ENCODE measurements at places on chromosomes 5 and 9. TPM values are rescaled to one million over a fixed set of nuclear protein-coding genes. Genes with fewer than 3 reads are reported as not detected.

DNA sequence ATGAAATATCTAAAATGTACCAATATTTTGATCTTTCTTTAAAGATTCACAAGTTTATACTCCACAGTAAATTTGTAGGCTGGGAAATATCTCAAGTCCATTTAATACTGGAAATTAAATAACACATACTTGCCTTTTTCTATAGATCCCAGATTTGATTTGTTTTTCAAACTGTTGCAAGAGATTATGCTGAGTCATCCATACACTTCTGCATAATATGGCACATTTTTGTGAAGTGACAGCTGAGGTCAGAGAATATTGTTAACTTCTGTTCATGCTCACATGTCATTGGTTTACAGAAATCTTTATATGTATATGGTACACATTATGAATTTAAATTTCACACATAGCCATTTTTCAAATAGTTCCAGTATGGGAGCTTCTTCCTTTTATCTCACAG lies 1066.3 kb upstream of the NUDT12 start:
- no peak overlapping the region for H3K4me3 ChIP-seq
- no peak for DNase-seq
- H3K36me3 ChIP-seq = no peaks in the 10 kb centered on the region
- H3K27ac ChIP-seq = no peak overlapping the region
- H3K4me1 ChIP-seq = no peaks in the 10 kb centered on the region

GRCh38 chr5:2614571-2614970 lies 136.9 kb downstream of the IRX2 start:
- no peak for DNase-seq
- no peak overlapping the region for H3K27ac ChIP-seq
- no peaks in the 10 kb centered on the region for H3K27me3 ChIP-seq
- H3K4me1 ChIP-seq = no peaks in the 10 kb centered on the region
- H3K4me3 ChIP-seq = no peak overlapping the region
- no peaks in the 10 kb centered on the region for H3K36me3 ChIP-seq

- no peaks in the 10 kb centered on the region for H3K36me3 ChIP-seq
- no peak overlapping the region for H3K27ac ChIP-seq
- peaks cover 2% of the 10 kb centered on the region for H3K27me3 ChIP-seq
- no peak for DNase-seq
- no peaks in the 10 kb centered on the region for H3K4me1 ChIP-seq
These were observed 130.1 kb upstream of the EPB41L4A start for GRCh38 chr5:112549127-112549526.

DNA sequence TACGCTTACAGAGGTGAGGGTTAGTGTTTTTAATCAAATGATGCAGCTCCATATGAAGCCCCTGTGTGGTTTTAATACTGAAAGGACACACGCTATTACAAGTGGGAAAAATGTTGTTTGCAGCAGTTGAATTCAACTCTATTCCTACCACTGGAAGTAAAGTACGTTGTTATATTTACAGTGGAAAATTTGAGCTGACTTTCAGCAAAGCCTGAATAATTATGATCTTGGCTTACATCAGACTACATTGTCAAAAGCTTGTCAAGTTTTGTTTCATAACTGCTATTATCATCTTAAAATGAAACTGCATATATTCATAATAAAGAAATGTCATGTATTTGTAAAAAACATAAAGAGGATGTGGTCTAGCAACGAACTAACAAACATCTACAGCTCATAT lies 818.5 kb downstream of the SEMA5A start:
- no peaks in the 10 kb centered on the region for H3K36me3 ChIP-seq
- DNase-seq = no peak
- no peak overlapping the region for H3K4me3 ChIP-seq
- no peak overlapping the region for H3K27ac ChIP-seq

Gene BTNL8
- 0.13 TPM for polyA plus RNA-seq

Gene ZNF454
- not detected for polyA plus RNA-seq

DNA sequence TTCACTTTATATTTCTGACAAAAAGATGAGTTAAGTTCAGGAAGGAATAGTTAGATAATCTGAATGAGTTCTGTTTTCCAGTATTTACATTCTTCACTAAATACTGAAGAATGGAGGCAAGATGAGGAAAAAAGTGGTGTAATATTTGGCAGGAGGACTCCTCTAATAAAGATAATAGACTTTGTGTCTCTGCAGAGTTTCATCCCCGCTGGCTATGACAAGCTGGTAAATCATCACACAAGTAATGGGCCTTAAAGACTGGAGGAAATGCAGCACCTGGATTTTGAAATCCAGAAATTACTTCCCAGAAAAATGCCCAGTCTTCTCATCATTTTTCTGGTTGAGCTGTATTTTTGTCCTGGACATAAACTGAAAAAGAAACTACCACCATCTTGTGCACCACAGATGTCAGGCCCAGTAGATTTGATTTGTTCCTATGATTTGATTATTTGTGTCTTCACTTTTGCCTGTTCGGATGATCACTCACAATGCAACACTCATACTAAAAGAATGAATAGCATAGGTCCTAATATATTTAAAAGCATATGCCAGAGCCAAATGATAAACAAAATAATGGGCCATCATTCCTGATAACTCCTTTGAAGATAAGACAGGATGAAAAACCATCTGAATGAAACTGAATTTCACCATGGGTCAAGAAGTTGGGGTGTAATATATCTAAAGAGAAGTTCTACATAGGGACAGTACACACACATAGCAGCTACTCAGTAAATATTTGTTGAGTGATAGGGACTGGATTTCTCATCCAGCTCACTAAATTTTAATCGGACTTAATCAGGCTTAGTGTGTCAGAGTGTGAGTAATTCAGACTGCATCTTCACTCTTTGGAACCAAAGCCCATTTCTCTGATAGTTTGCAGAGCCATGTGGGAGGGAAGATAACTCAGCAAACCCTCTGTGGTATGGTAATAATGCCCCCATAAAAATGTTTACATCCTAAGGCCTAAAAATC lies 200.5 kb downstream of the HINT1 start:
- no peak overlapping the region for H3K27ac ChIP-seq
- no peak overlapping the region for H3K4me3 ChIP-seq
- no peak for DNase-seq
- H3K27me3 ChIP-seq = no peaks in the 10 kb centered on the region

Gene PCDHB8
- not detected for polyA plus RNA-seq

Gene MLLT3
- 0.76 TPM for polyA plus RNA-seq

Gene ST8SIA4
- polyA plus RNA-seq = 36.4 TPM

GRCh38 chr9:92917176-92917800 lies 30.0 kb upstream of the FGD3 start:
- H3K4me3 ChIP-seq = no peak overlapping the region
- no peaks in the 10 kb centered on the region for H3K27me3 ChIP-seq
- H3K4me1 ChIP-seq = peaks cover 17% of the 10 kb centered on the region
- H3K27ac ChIP-seq = no peak overlapping the region

DNA sequence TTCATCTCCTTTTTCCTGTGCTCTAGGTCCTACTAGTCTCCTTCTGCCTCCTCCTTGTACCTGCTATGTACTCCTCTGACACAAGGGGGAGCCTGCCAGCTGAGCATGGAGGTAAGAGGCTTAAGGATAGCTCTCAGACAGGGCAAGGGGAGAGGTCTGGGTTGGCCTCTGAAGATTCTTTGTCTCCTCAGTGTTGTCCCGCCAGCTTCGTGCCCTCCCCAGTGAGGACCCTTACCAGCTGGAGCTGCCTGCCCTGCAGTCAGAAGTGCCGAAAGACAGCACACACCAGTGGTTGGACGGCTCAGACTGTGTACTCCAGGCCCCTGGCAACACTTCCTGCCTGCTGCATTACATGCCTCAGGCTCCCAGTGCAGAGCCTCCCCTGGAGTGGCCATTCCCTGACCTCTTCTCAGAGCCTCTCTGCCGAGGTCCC lies 3.8 kb downstream of the CREB3 start:
- H3K27ac ChIP-seq = peak overlapping the region; percentile 21
- DNase-seq = peak; percentile 57
- peaks cover 58% of the 10 kb centered on the region for H3K36me3 ChIP-seq
- peaks cover 18% of the 10 kb centered on the region for H3K4me1 ChIP-seq

Gene CDH9
- not detected for polyA plus RNA-seq

DNA sequence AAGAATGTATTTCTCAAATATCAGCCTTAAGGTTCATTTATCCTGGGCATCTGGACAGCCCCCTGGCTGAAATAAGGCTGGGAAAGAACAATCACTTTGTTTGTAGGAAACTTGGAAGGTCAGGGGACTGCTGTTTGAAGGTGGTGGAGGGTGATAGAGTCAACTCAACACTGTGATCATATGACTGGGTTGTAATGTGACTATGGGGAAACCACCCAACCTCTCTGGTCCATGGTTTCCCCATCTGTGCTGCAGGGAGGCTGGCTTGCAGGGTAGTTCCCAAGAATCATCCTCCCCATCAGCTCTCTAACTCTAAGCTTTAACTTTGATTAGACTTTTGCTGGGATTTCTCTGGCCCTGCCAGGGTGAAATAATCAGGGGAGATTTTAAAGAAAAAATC lies 10.0 kb downstream of the INSYN2B start:
- no peaks in the 10 kb centered on the region for H3K4me1 ChIP-seq
- H3K4me3 ChIP-seq = no peak overlapping the region
- no peaks in the 10 kb centered on the region for H3K27me3 ChIP-seq
- DNase-seq = no peak

DNA sequence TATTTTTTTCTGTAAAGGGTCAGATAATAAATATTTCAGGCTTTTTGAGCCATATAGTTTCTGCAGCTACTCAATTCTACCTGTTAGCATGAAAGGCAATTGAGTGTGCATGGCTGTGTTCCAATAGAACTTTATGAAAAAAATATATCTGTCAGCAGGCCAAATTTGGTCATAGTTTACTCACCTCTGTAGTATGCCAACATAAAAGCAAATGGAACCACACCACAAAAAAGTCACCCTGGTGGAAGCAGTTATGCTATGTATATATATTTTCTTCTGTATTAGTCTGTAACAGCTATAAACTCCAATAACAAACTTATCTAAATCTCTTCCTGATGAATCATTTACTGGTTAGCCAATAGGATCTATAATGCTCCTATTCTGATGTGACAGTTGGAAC lies 3.4 kb downstream of the SLC38A9 start:
- H3K27me3 ChIP-seq = no peaks in the 10 kb centered on the region
- H3K4me1 ChIP-seq = peaks cover 18% of the 10 kb centered on the region
- H3K4me3 ChIP-seq = no peak overlapping the region
- peaks cover 5% of the 10 kb centered on the region for H3K36me3 ChIP-seq
- H3K27ac ChIP-seq = no peak overlapping the region
- no peak for DNase-seq

Gene SCGB3A2
- polyA plus RNA-seq = 9.3 TPM

Gene THBS4
- polyA plus RNA-seq = not detected

Gene EPB41L4A
- 0.05 TPM for polyA plus RNA-seq

DNA sequence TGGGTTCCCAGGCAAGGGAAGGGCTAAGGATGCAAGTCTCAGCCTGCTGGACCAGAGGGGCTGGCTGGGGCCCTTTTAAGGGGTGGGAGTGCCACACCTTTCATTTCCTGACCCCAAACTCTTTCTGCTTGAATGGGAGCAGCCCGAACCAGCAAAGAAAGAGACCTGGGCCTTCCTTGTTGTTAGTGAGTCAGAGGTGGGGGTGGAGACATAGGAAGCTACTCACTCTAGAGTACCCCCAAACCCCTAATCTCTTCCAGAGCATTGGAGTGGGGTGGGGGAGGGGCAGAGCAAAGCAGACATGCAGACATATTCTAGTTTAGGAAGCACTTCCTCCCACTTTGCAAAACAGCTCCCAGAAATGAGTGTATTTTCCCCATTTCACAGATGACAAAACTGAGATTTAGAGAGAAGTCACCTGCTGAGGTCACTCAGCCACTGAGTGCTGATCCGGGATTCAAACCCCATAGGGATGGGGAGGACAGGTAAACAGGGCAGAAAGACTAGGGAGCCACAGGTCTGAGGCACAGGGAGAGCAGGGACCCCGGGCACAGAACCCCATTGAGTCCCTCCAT lies 6.0 kb upstream of the AQP3 start:
- DNase-seq = no peak
- no peak overlapping the region for H3K4me3 ChIP-seq
- H3K27me3 ChIP-seq = peaks cover 2% of the 10 kb centered on the region
- H3K27ac ChIP-seq = no peak overlapping the region
- H3K4me1 ChIP-seq = no peaks in the 10 kb centered on the region
- no peaks in the 10 kb centered on the region for H3K36me3 ChIP-seq

DNA sequence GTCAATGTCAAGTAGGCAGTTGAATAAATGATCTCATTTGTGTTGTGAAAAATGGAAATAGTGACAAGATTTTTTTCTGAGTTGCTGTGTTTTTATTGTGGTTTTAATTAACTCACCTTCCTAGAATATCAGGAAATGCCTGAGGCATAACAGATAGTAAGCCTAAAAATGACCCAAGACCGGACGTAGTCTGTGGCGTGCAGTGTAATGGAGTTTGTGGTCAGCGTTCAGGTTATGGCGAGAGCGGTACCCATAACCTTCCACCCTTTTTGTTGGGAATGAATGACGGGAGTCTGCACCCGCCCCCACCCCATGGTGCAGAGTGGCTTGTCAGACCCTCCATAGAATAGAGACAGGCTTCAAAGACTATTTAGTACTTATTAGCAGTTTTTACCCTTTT lies 119.3 kb downstream of the GALNT10 start:
- H3K27ac ChIP-seq = no peak overlapping the region
- no peak overlapping the region for H3K4me3 ChIP-seq
- no peaks in the 10 kb centered on the region for H3K36me3 ChIP-seq
- H3K4me1 ChIP-seq = peaks cover 12% of the 10 kb centered on the region
- DNase-seq = no peak

GRCh38 chr9:112029921-112030444 lies 133.4 kb downstream of the UGCG start:
- H3K27ac ChIP-seq = no peak overlapping the region
- no peak overlapping the region for H3K4me3 ChIP-seq
- H3K4me1 ChIP-seq = peaks cover 19% of the 10 kb centered on the region
- peaks cover 5% of the 10 kb centered on the region for H3K36me3 ChIP-seq
- no peak for DNase-seq
- no peaks in the 10 kb centered on the region for H3K27me3 ChIP-seq

Gene IZUMO3
- not detected for polyA plus RNA-seq

Gene PLAA
- 14.7 TPM for polyA plus RNA-seq

- no peaks in the 10 kb centered on the region for H3K27me3 ChIP-seq
- H3K36me3 ChIP-seq = no peaks in the 10 kb centered on the region
- peaks cover 7% of the 10 kb centered on the region for H3K4me1 ChIP-seq
- no peak overlapping the region for H3K4me3 ChIP-seq
- no peak overlapping the region for H3K27ac ChIP-seq
These were observed 69.0 kb upstream of the GRAMD2B start for GRCh38 chr5:126354012-126354857.

DNA sequence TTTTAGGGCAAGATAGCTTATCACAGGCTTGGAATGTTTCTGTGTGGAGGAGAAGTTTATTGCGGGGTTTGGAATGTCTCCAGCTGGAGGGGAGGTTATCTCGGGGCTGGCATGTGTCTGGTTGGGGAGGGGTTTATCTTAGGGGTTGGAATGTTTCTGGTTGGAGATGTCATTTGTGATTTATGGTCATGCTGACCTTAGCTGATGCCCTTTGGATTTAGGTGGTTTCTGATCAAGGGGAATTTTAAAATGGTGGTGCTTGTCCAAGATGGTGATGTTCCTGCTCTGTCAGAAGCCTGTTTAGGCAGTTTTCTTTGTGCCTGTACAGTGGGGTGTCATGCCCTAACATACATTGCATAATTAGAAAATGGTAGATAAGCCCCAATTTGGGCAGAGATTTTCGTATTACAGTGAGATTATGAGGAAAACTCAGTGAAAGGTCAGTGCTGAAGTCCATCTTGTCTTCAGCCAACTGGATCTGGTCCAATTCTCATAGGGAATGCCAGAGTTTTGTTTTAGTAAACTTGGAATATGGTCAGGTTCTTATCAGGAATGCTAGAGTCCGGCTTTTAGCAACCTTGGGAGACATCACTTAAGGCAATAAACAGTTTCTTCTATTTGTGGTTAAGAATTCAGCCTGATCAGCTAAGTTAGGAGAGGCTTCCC lies 14.3 kb downstream of the CDK20 start:
- H3K36me3 ChIP-seq = no peaks in the 10 kb centered on the region
- H3K4me3 ChIP-seq = no peak overlapping the region
- H3K27me3 ChIP-seq = no peaks in the 10 kb centered on the region
- no peak overlapping the region for H3K27ac ChIP-seq
- no peaks in the 10 kb centered on the region for H3K4me1 ChIP-seq
- no peak for DNase-seq
